ENCODE measurements at places on chromosomes 11 and 22. TPM values are rescaled to one million over a fixed set of nuclear protein-coding genes. Genes with fewer than 3 reads are reported as not detected.

- no peak for DNase-seq
Measured at GRCh38 chr11:59302991-59303390, 55.7 kb upstream of the OR5AN1 start.

The PAK1 gene
- polyA plus RNA-seq: 60.1 TPM

The HIRA gene
- 19.9 TPM for polyA plus RNA-seq

The WDR74 gene
- 43.5 TPM for polyA plus RNA-seq

The GANAB gene
- 311 TPM for polyA plus RNA-seq

DNA sequence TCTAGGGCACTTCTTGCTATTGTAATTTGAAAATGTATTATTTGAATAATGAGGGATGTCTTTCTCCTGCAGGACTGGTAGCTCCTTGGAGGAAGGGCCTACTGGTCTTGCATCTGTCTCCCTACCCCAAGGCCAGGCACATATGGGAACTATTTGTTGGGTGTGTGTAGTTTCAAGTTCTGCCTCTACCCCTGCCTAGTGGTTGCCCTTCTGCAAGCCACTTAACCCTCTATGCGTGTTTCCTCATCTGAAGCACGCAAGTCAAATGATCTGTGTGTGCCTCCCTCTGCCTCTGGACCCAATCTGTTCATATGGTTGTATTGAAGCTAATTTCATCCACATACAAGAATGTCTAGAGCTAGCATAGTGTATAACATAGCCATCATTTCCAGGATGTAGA lies 67.0 kb downstream of the WNT11 start:
- DNase-seq: no peak

Data from left lung (tissue), 14 donors.